Body of pancreas (tissue), 4 donors: ENCODE measurements at places on chromosomes 5 and 9. TPM values are rescaled to one million over a fixed set of nuclear protein-coding genes. Genes with fewer than 3 reads are reported as not detected.

- DNase-seq, result no peak
These were observed 26.8 kb downstream of the ASS1 start for GRCh38 chr9:130471411-130472183.

The BRINP1 gene
- 1.0 TPM for total RNA-seq

DNA sequence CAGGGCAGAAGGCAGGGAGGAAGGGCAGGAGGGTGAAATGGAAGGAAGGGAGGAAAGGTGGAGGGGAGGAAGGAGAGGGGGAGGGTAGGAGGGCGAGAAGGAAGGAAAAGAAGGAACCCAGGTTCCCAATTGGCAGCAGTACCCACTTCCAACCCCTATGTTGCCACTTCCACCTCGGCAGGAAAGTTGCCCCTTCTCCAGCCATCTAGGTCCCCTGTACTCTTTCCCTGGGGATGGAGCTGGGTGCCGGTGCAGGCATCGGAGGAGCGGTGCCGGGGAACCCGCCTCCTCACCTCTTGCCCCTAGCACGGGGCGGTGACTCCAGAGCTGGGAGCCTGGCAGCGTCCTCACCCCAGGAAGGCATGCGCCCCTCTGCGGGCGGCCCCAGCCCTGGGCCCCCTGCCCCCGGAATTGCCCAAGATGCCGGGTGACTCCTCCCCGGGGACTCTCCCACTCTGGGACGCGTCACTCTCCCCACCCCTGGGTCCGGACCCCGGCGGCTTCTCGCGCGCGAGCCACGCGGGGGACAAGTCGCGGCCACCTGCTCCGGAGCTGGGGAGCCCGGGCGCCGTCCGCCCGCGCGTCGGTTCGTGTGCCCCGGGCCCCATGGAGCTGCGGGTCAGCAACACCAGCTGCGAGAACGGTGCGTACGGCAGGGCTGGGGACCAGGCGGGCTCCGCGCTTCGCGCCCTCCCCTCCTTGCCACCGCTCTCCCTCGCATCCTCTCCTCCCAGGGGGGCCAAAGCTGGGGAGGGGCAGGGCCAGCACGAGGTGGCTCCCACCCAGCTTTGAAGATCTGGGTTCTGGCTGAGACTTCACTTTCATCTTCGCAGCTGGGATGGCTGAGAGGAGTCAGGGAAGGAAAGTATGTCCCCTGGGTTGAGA is at the start of gene NIPAL4:
Gene NIPAL4, plus strand, starts transcription at position 499 of the 885 bp plus-strand sequence. Its CDS starts 108 bp downstream, at position 607.
- no peak for DNase-seq

- no peak for DNase-seq
These were observed 82.3 kb upstream of the FREM1 start for GRCh38 chr9:14992516-14992915.

DNA sequence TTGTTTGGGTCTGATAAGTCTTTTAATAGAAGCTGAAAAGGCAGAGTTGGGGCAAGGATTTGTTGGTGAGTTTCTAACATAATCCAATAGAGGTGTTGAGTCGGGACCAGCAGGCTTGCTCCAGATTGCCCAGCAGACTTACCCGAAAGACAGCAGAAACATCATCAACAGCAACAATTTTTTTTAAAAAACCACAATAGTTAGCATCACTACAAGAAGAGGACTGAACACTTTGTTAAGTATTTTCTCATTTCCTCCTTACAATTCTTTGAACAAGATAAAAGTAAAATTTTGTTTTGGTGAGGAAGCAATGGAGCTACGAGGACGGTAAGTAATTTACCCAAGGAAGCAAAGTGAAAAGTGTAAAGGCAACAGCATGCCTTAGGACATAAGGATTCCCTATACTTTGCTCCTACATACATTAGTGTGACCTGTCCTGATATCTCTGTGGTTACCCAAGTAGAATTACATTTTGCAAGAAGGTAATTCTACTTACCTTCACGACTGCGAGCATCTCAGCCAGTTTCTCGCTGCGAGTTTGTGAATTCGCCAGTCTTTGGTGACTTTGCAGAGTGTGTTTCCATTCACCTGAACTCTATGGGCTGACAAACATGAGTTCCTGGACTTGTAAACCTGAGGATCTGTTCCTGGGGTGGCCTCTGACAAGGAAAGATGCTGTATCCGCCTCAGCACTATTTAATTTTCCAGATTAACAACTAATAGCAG is 13.2 kb downstream of the ITK start:
- DNase-seq, result no peak

The LCN1 gene
- total RNA-seq, result not detected

- no peak for DNase-seq
These were observed 173.9 kb downstream of the GNAQ start for GRCh38 chr9:77857513-77858259.

- DNase-seq, result no peak
These were observed 626 bp downstream of the OR13C2 start for GRCh38 chr9:104604801-104605200.

DNA sequence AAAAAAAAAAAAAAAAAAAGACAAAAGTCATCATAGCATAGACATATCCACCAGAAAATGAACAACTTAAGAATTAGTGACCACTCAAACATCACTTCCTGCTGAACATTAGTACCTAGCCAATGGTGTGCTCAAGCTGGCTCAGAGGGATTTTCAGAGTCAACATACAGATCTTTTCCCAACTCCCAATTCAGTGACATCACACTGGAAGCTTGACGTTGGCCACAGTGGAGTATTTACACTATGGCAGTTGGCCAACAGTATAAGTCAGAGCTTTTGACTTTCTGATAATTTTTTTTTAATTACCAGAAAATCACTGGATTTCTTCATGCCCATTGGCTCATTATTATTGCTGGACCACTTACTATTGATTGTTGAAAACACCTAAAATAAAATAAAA is 383.5 kb downstream of the ARHGEF28 start:
- no peak for DNase-seq

DNA sequence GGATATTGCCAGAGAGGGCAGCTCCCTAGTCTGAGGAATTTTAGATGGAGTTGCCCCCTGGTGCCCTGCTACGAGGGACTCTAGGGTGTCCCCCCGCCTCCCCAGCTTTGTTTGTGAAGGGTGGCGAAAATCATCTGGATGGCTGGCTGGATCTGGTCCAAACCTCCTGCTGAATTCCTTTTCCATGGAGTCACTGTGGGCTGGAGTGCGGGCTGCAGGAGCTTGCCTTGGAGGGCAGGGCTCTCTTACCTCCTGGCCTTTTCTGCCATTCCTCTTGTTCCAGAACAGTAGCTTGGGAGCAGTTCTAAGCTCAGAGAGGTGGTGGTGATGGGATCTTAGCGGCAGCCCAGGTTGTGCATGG is 2.1 kb downstream of the SYNPO start:
- DNase-seq, result peak; percentile 72

The SLC34A1 gene
- not detected for total RNA-seq

- peak; percentile 95 for DNase-seq
These were observed 7.2 kb downstream of the SOWAHA start for GRCh38 chr5:132820162-132820754.

GRCh38 chr5:19855031-19855430 is 133.0 kb downstream of the CDH18 start:
- DNase-seq, result no peak
